ENCODE measurements at places on chromosomes 6 and 20.

DNA sequence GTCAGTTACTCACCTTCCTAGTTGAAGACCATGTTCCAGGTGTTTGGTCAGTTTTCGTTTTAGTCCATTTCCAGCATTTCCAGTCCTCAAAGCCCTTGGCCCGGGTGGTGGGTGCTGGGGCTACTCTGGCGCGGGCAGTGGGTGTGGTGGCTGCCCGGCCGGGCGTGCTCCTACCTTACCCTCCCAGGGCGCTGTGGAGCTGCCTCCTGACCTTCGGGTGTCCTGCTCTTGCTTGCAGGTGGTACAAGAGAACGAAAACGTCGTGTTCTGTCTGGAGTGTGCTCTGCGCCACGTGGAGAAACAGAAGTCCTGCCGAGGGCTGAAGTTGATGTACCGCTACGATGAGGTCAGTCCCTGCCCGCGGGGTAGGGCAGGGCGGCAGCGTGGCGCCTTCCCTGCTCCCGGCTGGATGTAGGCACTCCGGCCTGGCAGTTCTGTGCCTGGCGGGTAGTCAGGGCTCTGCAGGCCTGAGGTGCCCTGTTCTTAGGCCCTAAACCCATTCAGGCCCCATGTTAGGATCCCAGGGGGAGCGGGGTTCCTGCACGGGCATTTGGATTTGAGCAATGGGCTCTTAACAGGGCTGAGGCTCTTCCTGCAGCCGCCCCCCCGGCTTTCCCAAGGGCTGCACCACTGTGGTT lies 145.8 kb downstream of the DTNBP1 start:
- no peak for DNase-seq

- DNase-seq: no peak
Measured at GRCh38 chr6:167455371-167455770, 130.5 kb downstream of the TTLL2 start.

GRCh38 chr20:37839432-37839827 lies 63.5 kb upstream of the VSTM2L start:
- no peak for DNase-seq

DNA sequence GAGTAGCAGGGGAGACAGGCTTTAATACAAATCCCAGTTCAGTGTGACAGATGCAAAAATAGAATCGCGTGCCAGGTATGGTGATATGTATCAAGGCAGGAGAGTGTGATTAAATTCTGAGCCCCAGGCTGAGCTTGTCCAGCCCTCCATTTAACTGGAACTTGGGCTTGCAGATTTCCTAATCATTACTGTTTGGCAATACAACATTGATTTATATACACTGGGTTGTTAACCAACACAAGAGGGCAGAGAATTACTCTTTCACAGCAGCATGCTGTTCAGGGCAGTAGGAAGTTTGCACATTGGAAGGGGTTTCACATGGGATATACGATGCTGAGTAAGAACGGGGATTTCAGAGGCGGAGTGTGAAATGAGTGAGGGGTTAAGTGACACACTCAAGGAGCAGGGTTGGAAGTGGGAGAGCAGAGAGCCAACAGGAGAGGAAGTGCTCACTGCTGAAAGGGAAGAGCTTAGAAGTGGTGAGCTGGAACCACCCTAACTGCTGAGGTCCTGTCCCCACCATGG lies 70.8 kb upstream of the ATXN1 start:
- DNase-seq: no peak

- DNase-seq: peak; percentile 92
Measured at GRCh38 chr20:62302341-62303061, at the start of gene ADRM1. ADRM1 (plus strand) TSS chr20:62302997; CDS start chr20:62303569, 572 bp downstream.

DNA sequence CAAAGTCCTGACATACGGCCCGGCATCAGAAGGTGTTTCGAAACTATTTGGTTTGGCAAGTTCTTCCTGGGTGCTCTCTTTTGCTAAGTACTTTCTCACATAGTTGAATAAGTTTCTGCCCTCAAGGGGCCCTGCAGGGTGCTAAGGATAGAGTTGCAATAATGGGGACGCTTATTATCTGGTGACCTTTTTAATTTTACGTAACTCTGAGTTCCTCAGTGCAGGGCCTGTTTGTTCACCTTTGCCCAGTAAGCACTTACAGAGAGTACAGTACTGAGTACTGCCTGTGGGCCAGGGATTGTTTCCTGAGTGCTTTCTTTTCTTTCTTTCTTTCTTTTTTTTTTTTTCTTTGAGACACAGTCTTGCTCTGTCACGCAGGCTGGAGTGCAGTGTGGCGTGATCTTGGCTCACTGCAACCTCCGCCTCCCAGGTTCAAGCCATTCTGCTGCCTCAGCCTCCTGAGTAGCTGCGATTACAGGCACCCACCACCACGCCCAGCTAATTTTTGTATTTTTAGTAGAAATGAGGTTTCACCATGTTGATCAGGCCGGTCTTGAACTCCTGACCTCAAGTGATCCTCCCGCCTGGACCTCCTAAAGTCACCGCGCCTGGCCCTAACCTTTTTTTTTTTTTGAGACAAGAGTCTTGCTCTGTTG lies 4.5 kb upstream of the PXMP4 start:
- no peak for DNase-seq

- no peak for DNase-seq
Measured at GRCh38 chr6:131597446-131597845, 24.4 kb downstream of the ARG1 start.

DNA sequence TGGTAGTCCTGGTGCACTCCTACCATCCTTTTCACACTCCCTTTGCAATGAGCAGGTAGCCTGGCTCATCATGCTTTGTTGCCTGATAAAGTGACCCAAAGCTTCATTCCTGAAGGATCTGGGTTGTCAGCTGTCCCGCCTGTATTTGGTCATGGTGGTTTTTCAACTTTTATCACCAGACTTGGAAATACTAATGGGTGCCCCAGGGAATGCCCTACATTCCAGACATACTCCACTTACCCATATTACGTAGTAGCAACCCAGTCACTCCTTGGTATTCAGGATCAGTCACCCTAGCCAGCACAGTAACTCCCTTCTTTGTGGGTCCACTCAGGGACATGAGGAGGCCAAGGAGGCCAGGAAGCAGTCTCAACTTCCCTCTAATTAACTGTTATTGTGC lies 199.2 kb downstream of the MAFB start:
- DNase-seq: no peak

GRCh38 chr6:30167101-30167500 lies 3.8 kb downstream of the TRIM15 start:
- DNase-seq: no peak

GRCh38 chr20:44394702-44395460 lies 39.4 kb downstream of the HNF4A start:
- DNase-seq: no peak

DNA sequence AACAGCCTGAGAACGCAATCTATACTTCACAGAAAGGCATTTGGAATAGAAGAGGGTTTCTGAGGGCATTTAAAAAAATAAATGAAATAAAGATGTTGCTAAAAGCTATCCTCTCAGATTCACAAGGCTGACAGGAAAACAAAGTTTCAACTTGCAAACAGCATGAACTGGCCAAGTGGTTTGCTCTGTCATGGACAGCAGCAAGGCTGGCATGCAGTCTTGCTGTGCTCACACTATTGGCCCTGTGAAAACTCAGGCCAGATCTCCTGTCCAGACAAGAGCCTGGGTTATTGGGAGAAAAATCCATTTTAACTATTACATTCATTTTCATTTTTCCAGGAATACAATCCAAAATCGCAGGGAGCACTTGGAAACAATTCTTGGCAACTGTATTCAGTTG lies 506.2 kb upstream of the SLC35B3 start:
- no peak for DNase-seq

GRCh38 chr6:82616386-82617028 lies 252.9 kb downstream of the TPBG start:
- no peak for DNase-seq

DNA sequence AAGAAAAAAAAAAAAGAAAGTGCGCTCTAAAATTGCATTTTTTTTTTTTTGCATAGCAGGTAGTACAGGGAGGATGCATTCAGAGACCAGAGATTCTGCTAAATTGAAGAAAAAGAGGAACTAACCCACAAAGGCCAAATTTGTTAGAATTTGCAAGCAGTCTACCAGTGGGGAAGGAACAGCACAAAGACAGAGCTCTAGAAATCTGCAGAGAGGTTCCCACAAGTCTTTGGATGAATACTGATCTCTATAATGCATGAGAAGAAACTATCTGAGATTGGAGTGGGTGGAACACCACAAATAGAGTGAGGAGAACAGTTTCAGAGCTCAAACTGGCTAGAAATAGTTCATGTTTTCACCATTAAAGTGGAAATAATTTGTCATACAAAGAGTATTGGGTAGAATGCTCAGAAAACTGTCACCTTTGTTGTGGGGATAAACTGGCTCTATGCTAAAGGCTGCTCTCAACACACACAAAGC lies 79.6 kb upstream of the AHI1 start:
- DNase-seq: no peak

- no peak for DNase-seq
Measured at GRCh38 chr20:991850-992249, 10.3 kb downstream of the RSPO4 start.

DNA sequence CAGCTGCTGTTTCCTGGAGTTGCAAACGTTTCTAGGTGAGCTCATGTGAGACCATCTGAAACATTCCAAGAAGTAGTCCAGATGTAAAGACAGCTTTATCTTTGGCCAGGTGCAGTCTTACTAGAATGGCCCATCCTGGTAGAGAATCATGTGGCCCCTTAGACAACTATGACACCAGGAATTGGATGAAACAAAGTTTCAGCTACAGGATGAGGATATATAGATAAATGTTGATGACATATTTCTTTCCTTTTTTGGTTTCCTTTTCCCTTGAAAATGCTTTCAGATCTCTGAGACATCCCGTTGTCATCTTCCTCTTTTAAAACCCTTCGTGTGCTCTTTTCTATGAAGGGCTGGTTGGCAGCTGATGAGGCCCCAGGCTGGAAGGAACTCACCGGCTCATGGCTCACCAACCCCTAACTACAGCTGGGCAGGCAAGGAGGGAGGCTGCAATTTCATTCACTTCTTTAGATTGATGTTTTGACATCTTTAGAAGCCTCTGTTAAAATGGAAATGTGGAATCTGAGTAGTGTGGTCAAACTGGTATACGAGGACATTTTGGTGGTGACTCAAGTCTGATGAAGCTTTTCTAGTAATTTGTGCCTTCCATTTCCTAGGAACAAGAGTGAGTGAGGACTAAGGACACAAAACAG lies 167.9 kb upstream of the TNFAIP3 start:
- DNase-seq: no peak

DNA sequence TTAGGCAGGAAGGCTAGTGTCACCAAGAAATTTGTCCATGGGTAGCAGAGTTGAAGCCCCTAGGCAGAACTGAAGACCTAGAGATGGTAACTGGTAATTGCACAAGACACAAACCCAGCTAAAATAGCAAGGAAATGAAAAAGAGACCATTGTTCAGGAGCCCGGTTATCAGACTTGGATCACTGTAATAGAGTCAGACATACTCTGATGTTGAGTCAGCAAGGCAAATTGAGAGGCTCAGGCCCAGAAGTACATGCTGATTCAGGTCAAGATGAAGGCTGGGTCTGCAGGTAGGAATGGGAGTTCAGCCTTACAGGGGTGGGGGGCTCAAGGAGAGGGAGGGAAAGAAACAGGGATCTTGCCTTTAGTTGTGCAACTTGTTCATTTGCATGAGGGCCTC lies 6.5 kb upstream of the TMEM242 start:
- no peak for DNase-seq

GRCh38 chr6:73340048-73340447 lies 14.0 kb downstream of the DPPA5 start:
- DNase-seq: no peak
